PC-3 (cell line): ENCODE measurements at places on chromosomes 16 and 17. TPM values are rescaled to one million over a fixed set of nuclear protein-coding genes. Genes with fewer than 3 reads are reported as not detected.

GRCh38 chr16:67661886-67662652, 1.3 kb downstream of the PARD6A start:
- no peak for DNase-seq

DNA sequence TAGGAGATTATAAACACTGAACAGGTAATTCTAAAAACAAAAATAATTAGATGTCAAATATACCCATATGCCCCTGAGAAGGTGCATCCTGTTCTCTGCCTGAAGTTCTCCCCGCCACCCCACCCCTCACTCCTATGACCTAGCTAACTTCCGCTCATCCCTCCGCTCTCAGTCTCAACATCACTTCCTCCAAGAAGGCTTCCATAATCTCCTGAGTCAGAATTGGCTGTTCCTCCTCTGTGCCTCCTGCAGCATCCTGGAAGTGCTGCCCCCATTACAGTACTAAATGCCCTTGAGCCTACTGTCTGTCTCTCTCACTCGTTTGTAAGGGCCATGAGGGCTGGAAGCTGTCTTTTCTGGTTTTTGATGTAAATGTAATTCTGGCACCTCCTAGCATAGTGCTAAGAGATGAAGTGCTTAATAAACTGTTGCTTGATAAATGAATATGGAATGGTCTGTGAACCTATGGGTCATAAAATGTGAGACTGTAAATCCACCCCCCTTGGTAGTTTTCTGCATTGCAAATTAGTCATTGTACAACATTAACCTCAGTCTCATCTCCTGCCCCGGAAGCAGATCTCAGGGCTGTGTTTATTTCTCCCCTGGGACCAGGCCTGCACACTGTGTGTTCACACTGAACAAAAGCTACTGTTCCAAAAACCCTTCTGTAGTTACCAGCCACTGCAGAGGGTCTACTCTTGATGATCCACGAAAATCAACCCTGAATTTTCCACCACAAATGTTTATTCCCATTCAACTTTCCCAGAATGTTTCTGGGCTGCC, 3.9 kb upstream of the MYO1D start:
- DNase-seq, result no peak

DNA sequence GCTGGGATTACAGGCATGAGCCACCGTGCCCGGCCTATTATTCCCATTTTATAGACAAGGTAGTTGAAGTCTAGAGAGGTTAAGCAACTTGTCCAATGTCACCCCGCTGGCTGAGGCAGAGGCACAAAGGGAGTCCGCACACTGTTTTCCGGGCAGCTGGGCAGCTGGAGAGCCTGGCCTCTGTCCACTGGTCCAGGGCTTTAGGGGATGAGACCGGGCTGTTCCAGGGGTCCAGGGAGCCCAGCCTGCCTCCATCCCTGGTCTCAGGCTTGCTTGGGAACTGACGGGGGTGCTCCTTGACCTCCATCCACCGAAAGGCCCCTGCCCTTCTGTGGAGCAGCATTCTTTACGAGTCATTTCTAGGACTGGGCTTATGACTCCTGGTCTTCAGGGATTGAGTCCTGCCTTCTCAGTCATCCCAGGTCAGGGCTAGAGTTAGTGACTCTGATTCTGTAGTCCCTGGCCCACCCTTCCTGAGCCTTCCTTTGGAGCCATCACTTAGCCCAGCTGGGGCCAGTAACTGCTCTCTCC, 37.5 kb downstream of the SOCS3 start:
- no peak for DNase-seq

DNA sequence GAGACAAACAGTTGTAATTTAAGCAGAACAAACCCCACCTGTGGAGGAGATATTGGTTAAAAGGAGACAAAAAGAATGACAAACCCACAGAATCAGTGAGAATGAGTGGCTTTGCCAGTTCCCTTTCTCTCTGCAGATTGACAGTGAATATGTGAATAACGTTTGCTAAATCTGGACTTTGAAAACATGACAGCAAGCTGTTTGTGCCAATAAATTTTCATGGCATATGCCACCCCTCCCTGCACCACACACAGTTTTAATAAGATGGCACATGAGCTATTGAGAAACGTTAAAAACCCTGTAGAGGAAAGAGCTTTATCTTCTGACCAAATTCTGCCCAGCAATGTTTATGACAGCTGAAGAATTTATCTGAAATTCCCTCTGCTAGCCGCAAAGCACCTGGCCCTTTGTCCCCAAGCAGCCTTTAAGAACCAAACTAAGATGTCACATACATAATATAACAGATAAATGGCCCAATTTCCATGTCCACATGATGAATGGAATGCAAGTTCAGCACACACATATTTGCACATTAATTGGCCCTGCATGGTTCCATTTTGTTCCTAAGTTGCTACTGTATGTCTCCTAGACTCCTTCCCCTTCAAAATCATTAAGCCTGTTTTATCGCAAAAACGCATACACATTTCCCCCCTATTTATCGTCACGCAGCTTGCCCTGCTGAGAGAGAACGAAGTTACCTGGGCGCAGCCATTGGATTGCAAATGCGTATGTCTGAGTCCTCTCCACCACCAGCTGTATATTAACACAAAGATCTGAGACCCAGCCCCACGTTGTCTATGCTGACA, 773.5 kb upstream of the EEF2KMT start:
- DNase-seq, result no peak

DNA sequence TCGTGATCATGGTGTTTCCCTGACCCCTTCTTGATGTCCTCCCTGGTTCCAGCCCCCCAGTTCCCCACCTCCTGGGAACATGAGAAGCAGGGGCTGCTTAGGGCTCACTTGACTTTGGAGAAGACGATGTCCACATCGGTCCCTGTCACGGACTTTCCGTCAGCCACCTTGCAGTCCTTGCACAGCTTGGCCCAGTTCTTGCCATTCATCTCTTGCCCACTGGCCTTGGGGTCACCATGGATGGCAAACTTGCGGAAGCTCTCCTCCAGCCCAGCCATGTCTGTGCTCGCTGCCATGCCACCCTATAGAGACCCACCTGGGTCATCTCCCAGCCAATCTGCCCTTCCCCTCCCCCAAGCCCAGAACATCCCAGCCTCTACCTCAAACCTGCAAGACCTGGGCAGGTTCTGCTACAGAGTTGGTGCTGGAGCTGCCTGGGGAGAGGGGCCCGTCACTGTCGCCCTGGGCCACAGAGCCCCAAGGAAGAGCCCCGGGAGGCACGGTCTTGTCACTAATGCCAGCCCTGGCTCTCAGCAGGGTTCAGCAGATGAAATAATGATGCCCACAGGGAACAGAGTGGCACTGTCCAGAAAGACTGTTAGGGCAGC, 2.4 kb downstream of the TPPP3 start:
- no peak for DNase-seq

The HLF gene
- total RNA-seq, result 0.23 and 0.66 TPM in 2 replicates

The ETV4 gene
- 143 and 147 TPM in 2 replicates for total RNA-seq

The GNGT2 gene
- 0.40 TPM in 1 of 2 replicates, not detected in the other for total RNA-seq
